ENCODE measurements at places on chromosomes 5 and 9.

- DNase-seq = no peak
Observed at GRCh38 chr9:72592502-72593403, 71.3 kb downstream of the TMC1 start.

GRCh38 chr9:30676651-30677050 lies 1707.8 kb upstream of the ACO1 start:
- no peak for DNase-seq

GRCh38 chr5:55345327-55345726 lies 37.5 kb downstream of the MTREX start:
- DNase-seq = no peak

DNA sequence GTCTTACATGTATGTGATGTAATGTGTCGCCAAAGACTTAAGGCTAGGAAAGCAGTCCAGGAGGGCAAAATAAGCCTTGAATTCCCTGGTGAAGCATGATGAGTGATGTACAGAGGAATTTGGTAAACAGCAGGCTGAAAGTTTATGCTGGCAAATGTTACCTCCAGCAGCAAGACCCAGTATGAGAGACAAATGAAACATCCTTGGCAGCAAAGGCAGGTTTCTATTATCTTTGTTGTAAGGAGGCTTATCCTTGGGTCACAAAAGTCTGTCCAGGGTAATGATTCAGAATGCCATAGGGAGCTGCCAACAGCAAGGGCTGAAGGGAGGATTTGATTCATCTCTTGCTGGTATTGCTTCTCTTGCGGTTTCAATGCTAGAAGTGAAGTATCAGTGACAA lies 75.9 kb upstream of the HTR4 start:
- DNase-seq = peak; percentile 37

DNA sequence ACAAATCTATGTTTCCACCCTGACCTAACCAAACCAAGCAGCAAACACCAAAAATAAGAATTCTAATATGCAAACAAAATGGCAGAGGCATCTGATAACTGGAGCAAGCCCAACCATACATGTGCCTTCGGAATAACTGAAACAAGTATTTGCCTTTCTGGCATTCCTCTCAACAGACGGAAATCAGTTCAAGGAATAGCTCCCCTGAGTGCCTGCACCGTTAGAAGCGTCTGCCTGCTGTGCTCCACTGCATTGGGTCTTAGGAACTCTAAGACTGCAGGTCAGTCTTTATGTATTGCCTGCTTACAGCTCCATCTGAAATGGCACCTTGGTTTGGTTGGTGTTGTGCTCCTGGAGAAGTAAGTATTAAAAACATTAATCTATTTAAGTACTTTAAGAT lies 98.5 kb downstream of the MRPS27 start:
- no peak for DNase-seq

DNA sequence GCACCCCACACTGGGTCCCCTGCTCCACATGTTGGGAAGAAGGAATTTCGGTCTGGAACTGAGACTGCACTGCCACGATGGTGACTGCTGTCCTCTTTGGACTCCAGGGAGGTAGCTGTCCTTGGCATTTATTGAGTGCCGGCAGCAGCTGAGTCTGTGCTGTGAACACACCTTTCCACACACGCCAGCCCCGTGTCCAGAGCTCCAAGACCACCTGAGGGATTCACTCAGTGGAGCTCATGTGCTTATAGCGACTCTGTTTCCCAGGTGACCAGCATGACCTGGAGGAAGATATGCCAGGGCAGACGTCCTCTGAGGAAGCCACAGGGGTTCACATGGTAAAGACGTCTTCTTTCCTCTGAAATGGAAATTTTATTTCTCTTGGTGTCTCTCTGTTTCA lies 33.2 kb upstream of the FLT4 start:
- no peak for DNase-seq

DNA sequence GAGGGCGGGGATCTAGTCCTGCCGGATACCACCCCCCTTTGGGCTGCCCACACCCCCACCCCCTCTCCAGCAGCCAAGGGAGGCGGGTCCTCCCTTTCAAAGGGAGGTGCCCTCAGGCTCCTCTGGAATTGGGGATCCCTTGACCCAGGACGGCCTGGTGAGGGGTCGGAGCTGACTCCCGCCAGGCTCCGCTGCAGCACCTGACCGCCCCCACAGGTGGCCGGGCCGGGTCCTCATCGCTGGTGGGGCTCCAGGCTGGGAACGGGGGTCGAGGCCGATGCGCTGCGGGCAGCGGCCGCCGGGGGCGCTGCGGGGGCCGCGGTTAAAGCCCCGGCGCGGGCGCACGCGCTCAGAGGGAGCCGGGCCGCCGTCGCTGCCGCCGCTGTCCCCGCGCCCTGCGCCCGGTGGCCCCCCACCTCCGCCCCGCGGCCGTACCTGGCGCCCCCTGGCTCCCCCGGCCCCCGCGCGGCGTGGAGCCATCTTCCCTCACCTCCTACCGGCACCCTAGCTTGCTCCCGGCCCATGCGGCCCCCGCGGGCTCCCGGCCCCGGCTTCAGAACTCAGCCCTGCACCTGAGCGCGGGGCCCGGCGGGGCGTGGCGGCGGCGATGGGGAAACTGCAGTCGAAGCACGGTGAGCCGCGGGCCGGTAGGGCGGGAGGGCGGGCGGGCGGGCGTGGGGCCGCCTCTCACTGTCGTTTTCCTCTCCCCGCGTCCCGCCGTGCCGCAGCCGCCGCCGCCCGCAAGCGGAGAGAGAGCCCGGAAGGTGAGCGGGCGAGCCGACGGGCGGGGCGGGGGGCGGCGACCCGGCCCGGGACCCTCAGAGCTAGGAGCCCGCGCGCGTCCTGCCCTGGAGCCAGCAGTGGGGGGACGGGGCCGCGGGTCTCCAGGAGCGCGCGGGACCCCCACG lies at the start of gene NKD2:
Gene NKD2, plus strand, starts transcription at position 352 of the 908 bp plus-strand sequence. Its CDS starts 256 bp downstream, at position 608.
- no peak for DNase-seq

GRCh38 chr5:32108167-32108566 lies 66.0 kb downstream of the GOLPH3 start:
- DNase-seq = no peak

DNA sequence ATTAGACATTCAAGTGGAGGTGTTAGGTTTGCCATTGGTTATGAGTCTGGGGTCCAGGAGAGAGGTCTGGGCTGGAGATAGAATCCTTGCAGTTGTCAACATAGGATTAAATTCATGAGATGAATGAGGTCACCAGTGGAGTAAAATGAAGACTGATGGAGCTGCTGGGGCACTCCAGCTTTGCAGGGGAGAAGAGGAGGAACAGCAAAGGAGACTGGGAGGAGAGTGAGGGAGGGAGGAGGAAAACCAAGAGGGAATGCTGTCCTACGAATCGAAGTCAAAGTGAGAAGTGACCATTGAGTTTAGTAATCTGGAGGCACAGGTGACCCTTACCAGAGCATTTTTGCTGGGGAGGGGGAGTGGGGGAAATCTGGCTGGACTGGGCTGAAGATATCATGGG lies 178.2 kb upstream of the NR3C1 start:
- no peak for DNase-seq

- DNase-seq = no peak
Observed at GRCh38 chr9:2209400-2209799, 194.3 kb downstream of the SMARCA2 start.

DNA sequence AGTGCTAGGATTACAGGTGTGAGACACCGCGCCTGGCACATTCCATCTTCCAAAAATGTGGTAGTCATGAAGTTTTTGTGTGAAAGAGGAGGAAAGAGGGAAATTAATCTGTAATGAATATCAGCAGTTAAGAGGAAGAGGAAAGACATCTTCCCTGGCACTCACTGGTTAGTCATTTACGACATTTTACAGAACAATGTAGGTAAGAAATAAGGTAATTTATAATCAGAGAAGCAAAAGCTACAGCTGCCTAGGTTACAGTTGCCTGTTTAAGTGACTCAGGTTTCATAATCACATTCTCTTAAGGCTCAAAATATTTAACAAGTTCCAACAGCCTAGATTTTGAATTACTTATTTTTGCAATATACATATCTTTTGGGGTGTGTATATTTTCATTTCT lies 26.9 kb downstream of the CNOT6 start:
- no peak for DNase-seq

DNA sequence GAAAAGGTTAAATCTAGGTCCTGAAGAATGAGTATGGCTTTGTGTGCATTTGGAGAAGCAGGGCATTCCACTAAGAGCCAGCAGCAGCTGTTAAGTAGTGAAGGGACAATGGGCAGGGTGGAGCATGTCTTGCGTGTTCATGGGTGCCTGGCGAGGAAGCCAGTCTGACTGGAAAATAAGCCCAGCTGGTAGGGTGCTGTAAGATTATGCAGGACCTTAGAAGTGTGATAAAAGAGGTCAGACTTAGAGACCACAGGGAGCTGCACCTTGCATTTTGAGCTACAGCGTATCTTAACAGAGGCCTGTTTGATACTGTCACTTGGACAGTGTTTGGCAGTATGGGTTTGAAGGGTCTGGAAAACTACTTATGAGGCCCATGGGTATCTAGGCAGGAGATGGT lies 131.7 kb upstream of the ELL2 start:
- no peak for DNase-seq

- DNase-seq = no peak
Observed at GRCh38 chr9:71916834-71917534, 5.5 kb downstream of the C9orf85 start.

- DNase-seq = peak; percentile 97
Observed at GRCh38 chr5:136053336-136054141, 24.8 kb downstream of the TGFBI start.

DNA sequence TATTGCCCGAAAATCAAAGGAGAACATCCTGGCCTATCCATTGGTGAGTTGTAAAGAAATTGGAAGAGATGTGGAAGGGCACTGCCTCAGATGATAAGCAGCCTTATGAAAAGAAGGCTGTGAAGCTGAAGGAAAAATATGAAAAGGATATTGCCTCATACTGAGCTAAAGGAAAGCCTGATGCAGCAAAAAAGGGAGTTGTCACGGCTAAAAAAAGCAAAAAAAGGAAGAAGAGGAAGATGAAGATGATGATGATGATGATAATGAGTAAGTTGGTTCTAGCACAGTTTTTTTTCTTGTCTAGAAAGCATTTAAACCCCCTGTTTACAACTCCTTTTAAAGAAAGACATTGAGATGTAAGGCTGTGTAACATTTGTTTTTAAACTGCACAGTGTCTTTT lies 59.8 kb upstream of the ZBED3 start:
- no peak for DNase-seq

GRCh38 chr5:6868171-6868570 lies 154.9 kb downstream of the TENT4A start:
- DNase-seq = no peak

GRCh38 chr5:164637931-164638521 lies 1132.6 kb downstream of the MAT2B start:
- no peak for DNase-seq

DNA sequence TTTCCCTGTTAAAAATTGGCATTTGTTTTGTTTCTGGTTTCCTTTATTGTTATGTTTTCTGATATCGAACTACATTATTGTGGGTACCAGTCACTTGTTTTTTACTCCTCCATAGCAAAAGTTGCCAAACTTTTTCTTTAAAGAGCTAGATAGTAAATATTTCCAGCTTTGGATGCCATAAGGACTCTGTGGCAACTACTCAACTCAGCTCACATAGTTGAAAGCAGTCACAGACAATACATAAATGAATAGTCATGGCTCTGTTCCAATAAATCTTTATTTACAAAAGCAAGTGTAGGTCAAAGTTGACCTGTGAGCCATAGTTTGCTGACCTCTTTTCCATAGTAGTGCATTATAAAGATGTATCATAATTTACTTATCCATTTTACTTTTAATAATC lies 305.0 kb downstream of the RASEF start:
- no peak for DNase-seq

DNA sequence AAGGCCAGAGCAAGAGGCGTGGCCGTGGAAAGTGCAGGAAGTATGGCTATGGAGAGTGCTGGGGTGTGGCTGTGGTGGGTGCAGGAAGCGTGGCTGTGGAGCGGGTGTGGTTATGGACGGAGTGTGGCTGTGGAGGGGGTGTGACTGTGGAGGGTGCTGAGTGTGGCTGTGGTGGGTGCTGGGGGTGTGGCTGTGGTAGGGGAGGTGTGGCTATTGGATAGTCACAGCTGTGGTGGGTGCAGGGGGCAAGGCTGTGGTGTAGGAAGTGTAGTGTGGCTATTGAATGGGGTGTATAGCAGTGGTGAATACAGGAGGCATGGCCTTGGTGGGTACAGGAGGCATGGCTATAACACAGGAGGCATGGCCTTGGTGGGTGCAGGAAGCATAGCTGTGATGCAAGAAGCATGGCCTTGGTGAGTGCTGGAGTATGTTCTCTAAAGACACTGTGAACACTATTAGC lies 40.8 kb upstream of the SPATA31C2 start:
- no peak for DNase-seq

GRCh38 chr9:9170439-9171134 lies 1371.0 kb upstream of the DMAC1 start:
- DNase-seq = no peak

DNA sequence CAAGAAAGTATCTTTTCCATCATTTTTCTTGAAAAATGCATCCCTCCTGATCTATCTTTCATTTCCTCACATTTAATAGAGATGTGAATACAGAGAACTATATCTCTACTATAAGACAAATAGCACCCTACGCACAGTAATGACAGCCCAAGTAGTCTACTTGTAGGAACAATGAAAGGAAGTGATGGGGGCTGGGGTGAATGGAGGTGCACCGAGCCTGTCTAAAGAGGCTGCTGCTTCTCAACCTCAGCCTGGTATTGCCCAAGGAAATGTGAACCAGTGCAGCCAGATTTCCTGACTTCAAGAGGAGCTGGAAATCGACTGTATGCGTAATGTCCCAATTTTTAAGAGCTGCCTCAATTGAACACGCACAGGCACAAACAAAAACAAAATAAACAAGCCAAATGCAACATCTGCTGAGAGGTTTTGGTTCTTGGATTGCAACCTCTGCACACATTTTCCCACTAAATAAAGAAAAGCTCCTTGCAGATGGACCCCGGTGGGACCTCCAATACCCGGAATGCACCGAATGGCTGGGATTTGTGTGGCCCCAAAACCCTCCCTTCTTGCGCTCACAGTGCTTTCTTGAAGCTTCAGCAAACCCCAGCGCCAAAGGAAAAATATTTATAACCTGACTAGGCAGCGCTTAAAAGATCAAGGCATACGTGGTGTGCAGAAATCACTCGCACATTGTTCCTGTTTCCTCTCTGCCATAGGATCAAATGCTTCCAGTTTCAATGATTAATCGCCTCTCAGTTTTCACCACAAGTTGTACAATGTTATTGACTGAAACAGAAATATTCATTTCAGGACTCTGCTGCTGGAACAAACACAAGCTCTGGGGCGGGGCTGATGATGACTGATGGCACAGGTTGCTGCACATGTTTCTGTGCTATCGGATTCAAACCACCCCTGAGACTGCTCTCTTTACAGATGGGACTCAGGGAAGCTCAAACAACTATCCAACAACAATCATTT lies 68.3 kb downstream of the KCNIP1 start:
- peak; percentile 64 for DNase-seq

GRCh38 chr9:73441890-73442818 lies 290.5 kb downstream of the ANXA1 start:
- no peak for DNase-seq

DNA sequence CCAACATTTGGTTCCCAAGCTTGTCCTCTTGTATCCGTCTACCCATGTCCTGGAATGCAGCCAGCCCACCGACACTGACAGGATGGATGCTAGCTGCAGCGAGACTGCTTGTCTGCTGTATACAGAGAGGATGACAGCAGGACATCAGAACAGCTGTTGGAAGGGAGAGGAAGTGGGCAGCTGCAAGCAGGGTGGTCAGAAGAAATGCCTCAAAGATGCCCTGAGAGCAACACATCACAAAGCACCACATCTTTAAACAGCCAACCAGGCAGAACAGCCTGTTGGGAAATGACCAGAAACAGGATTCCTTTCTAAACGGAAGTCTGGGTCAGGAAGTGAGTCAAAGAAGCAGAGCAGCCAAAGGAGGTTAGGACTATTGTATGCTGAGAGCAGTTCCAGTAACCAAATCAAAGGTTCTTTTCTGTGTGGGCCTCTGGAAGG lies 219.1 kb downstream of the NDUFS4 start:
- DNase-seq = peak; percentile 52

GRCh38 chr9:71607461-71607881 lies 160.8 kb downstream of the CEMIP2 start:
- no peak for DNase-seq

All from epithelial cell of proximal tubule (primary cell).